Nucleus accumbens (tissue), 56 donors: ENCODE measurements at places on chromosomes 4 and X.

GRCh38 chr4:142500966-142501365, 345.1 kb downstream of the INPP4B start:
- DNase-seq = no peak

DNA sequence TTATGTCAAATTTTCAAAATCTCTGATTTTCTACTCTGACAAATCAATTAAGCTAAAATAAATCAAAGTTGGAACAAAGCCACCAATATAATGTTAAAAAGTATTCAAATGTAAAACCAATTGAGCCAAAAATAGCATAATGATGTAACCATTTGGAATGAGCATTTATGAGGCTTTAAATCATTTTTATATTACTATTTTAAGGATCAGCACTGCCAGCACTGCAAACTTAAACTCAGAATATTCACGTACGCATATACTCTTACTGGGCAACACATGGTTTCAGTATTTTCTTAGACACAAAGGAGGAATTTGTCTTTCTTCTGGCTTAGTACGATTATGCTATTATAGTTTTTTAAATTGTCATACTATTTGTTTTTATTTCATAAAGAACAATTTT, 52.2 kb downstream of the AFAP1 start:
- no peak for DNase-seq

DNA sequence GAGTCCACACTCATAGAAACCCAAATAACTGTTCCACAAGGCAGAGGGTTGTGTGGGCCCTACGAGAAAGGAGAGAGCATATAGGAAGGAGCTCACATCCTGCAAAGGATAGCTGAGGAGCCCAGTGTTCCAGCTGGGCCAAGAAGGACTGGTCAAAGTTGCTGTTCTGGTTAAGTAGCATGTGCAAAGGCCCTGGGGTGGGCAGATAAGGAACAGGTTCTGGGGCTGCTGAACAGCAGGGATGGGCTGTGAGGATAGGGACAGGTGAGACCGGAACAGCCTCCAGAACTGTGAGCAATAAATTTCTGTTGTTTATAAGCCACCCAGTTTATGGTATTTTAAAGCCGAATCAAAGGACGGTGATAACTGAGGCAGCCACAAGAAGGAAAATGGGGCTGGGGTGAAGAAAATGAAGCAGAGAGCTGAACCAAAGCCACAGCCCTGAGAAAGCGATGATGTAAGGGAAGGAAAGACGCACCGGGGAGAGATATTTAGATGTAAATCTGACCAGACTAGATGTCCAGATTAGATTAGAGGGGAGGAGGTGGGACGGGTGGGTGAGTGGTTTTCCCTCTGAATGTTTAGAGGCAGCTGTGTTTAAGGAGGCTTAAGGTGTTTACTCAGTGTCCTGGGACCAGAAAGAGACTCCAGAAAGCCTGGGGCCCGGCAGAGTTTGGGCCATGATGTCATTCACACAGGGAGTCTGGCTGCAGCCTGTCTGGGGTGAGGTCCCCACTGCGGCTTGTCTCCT, 180.8 kb upstream of the BCOR start:
- DNase-seq = no peak

- no peak for DNase-seq
Observed at GRCh38 chr4:101019941-101020401, 327.4 kb downstream of the PPP3CA start.

DNA sequence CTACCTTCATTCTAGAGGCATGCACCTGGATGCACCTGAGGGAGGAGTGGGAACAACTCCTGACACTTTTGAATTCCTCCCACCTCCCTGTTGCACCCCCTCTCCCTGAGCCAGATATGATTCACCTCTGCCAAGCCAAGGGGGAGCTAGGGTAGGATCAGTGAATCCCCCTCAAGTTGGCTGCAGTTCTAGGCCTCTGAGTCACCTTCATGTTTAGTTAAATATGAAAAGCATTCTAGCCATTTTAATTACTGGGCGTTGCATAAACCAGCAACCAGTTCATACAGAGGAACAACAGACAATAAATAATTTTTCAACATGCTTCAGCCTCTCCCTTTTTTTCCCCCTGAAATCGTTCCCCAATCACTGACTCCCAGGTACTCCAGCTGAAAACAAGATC, 1440.2 kb downstream of the ADGRL3 start:
- no peak for DNase-seq

DNA sequence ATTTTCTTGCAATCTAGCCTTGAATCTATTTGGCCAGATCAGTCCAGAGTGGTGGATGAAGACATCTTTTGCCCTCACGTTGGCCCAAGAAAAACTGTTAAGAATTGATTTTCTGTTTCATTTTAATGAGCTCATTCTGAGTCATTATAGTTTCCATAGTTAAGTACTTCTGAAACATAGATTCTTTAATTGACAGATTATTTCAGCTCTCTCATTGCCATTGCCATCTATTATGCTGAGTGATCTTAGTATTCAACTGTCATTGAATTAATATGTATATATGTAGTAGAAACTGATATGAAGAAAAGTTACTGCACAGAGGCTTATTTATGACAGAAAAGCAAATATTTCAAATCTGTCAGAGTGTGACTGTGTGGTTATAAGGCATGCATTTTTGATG, 45.5 kb upstream of the PPP1R2C start:
- DNase-seq = no peak

DNA sequence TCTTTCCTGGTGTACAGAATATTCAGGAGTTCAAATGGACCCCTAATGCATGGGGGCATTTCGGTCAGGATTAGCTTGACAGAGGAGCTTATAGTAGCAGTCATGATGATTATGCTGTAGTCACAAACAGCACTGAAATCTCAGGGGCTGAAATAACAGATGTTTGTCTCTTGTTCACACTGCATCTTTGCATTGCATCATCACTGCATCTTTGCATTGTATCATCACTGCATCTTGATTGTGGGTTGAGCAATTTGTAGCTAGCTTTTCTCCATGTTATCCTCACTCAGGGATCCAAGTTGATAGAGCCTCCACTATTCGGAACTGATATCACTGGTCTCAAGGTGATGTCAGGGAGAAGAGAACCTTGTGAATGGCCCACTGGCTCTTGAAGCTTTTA, 160.9 kb downstream of the GATB start:
- DNase-seq = no peak

GRCh38 chr4:53490161-53490956, 100.9 kb downstream of the LNX1 start:
- DNase-seq = no peak

DNA sequence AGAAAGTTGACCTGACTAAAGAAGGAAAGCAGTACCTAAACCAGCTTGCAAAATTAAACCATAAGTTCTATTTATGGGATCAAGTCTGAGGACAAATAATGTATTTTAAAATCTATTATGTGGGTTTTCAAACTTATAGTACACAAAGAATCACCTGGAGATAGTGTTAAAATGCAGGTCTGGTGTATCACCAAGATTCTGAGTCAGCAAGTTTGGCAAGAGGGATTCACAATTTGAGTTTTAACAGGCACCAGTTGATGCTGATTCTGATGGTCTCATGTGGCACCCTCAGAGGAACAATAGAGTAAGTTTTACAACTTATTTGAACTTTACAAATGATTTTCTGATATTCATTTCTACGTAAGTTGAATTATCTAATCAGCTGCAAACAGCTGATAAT, 9.1 kb upstream of the STATH start:
- DNase-seq = no peak

- no peak for DNase-seq
Observed at GRCh38 chr4:128528793-128529553, 241.4 kb upstream of the PGRMC2 start.

DNA sequence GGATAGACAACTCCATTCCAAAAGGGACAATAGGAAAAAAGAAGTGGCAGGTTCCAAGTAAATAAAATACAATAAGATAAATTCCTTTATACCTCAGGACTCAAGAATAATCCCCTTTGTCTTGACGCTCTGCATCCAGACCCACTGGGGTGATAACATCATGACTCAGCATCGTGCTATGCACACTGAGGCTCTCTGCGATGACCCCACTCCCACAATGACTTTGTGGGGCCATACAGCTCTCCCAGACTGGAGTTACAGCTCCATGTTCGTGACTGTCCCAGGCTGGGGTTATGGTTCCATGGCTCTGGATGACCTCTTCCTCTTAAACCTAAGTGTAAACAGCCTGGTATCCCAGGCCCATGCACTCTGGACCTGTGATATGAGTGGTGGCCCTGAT, 254.5 kb upstream of the ADGRL3 start:
- DNase-seq = no peak
